ENCODE measurements at places on chromosomes 12 and 14.

DNA sequence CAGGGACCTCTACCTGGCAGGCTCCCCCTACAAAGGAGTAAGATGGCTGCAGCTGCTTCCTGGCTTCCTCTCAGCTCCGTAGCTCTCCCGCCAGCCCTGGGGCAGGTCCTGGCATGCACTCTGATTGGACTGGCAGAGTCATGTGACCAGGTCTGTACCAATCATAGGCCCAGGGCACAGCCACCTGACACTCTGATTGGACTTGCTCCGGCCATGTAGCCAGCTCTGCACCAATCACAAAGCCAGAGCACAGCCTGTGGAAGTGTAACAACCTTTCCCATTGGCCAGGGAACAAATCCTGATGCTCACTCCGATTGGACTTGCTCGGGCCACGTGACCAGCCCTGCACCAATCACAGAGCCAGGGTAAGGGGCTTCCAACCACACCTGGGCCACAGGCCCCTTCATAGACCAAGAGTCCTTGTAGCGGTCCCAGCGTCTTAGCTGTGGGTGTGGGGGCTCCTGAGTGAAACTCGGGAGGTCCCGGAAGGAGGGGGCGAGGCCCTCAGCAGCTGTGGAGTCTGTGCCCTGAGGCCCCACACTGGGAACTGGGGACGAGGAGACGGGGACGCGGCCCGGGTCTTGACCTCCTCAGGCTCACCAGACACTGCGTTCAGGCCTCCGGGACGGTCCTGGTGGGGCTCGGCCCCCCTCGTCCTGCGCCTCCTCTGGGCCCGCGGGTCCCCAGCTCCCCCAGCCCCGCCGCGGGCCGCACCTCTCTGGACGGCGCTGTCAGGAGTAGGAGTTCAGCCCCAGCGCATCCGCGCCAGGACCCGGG is 210.6 kb downstream of the ADGRD1 start:
- no peak for DNase-seq

GRCh38 chr12:109559200-109559505 is 14.2 kb downstream of the MMAB start:
- no peak for DNase-seq

- DNase-seq: peak; percentile 15
Measured at GRCh38 chr14:31926123-31926522, 151.0 kb upstream of the ARHGAP5 start.

- DNase-seq: no peak
Measured at GRCh38 chr14:88421286-88421685, 35.8 kb downstream of the SPATA7 start.

GRCh38 chr12:24307716-24308335 is 358.4 kb upstream of the SOX5 start:
- no peak for DNase-seq

DNA sequence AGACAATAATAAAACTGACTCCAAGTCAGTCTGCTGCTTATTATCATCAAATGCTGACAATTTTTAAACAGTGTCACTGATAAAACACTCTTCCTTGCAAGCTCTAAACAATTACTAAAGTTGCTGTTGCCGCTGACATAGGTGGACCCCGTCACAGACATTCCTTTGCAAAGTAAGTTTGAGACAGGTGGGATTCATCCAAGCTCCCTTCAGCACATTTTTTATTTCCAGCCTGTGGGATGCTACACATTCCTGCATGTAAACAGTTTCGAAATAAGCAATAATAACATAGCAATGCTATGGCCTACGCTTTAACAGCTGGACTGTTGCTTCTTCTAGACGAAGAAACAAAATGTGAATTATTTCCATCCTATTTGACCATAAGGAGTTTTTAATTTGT is 85.4 kb upstream of the HIF1A start:
- no peak for DNase-seq

GRCh38 chr14:76346391-76347160 is 29.4 kb upstream of the ESRRB start:
- no peak for DNase-seq

Measured in GM12864 (cell line).